ENCODE measurements at places on chromosomes 11 and 22. TPM values are rescaled to one million over a fixed set of nuclear protein-coding genes. Genes with fewer than 3 reads are reported as not detected.

GRCh38 chr11:2709429-2709828, 9.6 kb upstream of the KCNQ1OT1 start:
- no peak overlapping the region for H3K27ac ChIP-seq
- H3K27me3 ChIP-seq = peaks cover 18% of the 10 kb centered on the region
- no peak overlapping the region for H3K4me3 ChIP-seq
- no peak for DNase-seq
- no peaks in the 10 kb centered on the region for H3K36me3 ChIP-seq

The MFNG gene
- not detected for total RNA-seq

The C1QTNF5 gene
- 0.11 TPM for total RNA-seq

DNA sequence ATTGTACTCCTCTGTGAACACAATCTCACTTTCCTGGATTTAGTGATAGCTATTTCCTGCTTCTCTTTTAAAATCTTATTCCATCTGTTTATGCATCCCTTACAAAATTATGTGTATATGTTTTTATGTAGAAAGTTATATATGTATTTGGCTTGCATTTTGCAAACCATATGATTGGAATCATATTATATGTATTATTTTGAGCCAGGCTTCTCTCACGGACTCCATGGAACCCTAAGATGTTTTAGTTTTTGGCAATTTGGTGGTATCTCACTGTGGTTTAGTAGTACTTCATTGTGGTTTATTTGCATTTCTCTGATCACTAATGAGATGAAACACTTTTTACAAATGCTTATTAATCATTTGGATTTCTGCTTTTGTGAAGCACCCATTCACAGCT, 507.3 kb upstream of the KIRREL3 start:
- no peak overlapping the region for H3K4me3 ChIP-seq
- no peaks in the 10 kb centered on the region for H3K4me1 ChIP-seq
- no peaks in the 10 kb centered on the region for H3K27me3 ChIP-seq
- no peak for DNase-seq
- no peak overlapping the region for H3K27ac ChIP-seq

- no peak for DNase-seq
- H3K27me3 ChIP-seq = no peaks in the 10 kb centered on the region
- H3K4me3 ChIP-seq = no peak overlapping the region
- H3K4me1 ChIP-seq = no peaks in the 10 kb centered on the region
Measured at GRCh38 chr11:129825380-129825779, 9.7 kb downstream of the TMEM45B start.
